ENCODE measurements at places on chromosomes 1 and 21. TPM values are rescaled to one million over a fixed set of nuclear protein-coding genes. Genes with fewer than 3 reads are reported as not detected.

GRCh38 chr21:16279731-16280581, 550.2 kb downstream of the USP25 start:
- no peak overlapping the region for H3K4me3 ChIP-seq
- H3K27me3 ChIP-seq: no peaks in the 10 kb centered on the region
- peak overlapping the region; percentile 6 for H3K27ac ChIP-seq
- no peaks in the 10 kb centered on the region for H3K36me3 ChIP-seq

DNA sequence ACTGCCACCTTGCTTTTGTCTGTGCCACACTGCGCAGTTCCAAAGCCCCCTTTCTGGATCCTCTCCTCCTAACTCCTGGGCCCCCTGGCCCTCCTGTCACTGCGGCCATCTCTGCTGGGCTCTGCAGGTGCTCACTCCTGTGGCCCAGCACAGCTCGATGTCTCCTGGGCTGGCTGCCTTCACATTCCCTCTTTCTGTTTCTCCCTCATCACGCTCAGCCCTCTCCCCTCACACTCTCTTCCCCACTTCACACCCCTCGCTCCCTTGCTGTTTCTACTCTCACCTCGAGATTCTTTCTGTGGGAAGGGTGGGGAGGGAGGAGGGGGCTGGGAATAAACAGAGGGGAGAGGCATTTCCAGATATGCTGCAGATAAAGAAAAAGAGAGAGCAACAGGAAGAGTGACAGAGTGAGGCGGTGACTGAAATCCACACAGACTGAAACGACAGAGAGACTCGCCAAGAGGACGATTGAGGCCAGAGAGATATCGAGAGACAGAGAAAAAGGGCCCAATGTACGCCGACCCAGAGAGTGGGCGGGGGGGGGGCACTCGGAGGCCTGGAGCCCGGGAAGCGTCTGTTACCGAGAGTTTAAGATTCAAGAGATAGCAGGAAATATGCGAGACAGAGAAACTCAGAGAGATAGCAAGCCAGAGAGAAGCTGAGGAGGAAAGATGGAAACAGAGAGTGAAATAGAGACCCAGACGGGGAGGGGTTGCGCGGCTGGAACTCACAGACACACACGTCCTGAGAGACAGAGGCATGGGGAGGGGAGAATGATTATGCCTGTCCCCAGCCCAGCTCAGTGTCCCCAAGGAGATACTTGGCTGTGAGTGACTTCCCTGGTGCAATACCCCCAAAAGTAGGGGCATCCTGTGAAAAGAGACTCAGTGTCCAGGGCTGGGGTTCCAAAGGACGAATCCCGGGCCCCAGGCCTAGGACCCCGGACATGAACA, 666 bp downstream of the CSF3R start:
- H3K36me3 ChIP-seq: no peaks in the 10 kb centered on the region
- peak overlapping the region; percentile 92 for H3K27ac ChIP-seq
- no peaks in the 10 kb centered on the region for H3K27me3 ChIP-seq
- H3K4me1 ChIP-seq: peaks cover 22% of the 10 kb centered on the region

DNA sequence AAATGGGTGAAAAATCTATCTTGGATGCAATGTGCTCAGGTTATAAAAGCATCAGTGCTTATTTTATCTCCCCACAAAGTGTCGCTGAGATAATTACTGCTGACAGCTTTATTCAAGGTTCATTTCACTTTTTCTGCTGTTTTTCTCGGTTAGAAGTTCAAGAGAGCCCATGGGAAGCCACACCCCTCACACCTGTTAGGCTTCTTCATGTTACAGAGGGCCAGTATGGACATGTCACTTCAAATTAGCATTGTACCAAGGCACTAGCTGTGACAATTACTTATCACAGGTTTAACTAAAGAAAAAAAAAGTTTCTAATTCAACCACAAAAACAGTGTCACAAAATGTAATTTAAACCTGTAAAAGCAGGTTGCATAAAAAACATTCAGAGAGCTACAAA, 187.3 kb upstream of the DMRTA2 start:
- no peaks in the 10 kb centered on the region for H3K4me1 ChIP-seq
- H3K36me3 ChIP-seq: no peaks in the 10 kb centered on the region
- no peaks in the 10 kb centered on the region for H3K27me3 ChIP-seq
- H3K4me3 ChIP-seq: no peak overlapping the region
- no peak for DNase-seq

DNA sequence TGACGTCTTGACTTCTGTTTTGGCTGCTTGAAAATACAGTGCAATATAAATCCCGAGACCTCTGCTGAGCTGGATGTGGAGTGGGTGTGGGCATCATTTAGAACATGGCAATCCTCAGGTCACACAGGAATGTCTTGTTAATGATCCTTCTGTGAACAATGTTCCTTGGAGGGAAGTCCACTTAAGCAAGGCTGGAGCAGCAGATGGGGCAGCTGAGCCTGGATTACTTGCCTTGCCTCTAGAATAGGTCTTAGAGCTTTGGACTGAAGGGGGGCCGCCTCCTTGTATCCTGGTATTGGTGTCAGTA, 926 bp upstream of the SCMH1 start:
- H3K4me3 ChIP-seq: no peak overlapping the region
- H3K36me3 ChIP-seq: no peaks in the 10 kb centered on the region
- no peak overlapping the region for H3K27ac ChIP-seq

- no peak for DNase-seq
- no peaks in the 10 kb centered on the region for H3K36me3 ChIP-seq
- H3K27ac ChIP-seq: no peak overlapping the region
- no peak overlapping the region for H3K4me3 ChIP-seq
- no peaks in the 10 kb centered on the region for H3K27me3 ChIP-seq
These were observed 31.7 kb downstream of the AK5 start for GRCh38 chr1:77313491-77313890.

- no peaks in the 10 kb centered on the region for H3K27me3 ChIP-seq
- no peaks in the 10 kb centered on the region for H3K36me3 ChIP-seq
- H3K4me1 ChIP-seq: peaks cover 44% of the 10 kb centered on the region
- H3K4me3 ChIP-seq: no peak overlapping the region
- DNase-seq: no peak
- H3K27ac ChIP-seq: no peak overlapping the region
These were observed 6.9 kb downstream of the CTTNBP2NL start for GRCh38 chr1:112402682-112403643.

DNA sequence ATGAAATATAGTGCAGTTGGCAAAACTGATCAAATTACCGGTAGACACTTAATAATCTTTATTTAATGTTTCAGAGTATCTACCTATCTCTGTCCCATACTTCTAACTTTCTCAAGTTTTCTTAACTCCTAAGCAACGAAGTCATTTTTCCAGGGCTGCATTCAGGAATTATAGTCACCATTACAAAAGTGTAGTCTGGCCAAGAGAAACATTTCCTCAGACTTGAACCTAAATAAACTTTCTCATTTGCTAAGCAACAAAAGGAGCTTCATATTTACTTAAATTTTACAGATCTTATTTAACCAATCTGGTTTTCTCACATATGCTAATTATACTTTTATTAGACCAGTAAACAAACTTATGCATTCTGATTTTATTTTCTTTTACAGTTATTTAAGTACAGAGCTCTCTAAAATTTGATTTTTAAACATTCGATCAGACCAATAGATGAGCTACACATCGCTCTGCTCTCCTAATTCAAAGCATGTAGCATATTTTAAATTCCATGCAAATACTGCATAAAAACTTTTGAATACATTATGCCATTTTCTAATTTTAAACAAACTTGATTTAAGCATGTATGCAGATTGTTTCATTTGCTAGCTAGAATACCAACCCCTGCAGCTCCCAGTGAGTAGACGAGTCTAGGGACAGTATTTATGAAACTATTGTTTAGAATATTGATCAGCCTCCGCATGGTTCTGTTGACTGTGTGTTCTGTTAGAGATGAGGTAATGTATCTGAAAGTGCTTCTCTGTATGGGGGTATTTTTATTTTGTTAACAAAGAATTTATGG, 201.4 kb downstream of the CHRM3 start:
- no peaks in the 10 kb centered on the region for H3K4me1 ChIP-seq
- DNase-seq: no peak
- no peaks in the 10 kb centered on the region for H3K27me3 ChIP-seq
- no peak overlapping the region for H3K27ac ChIP-seq
- H3K4me3 ChIP-seq: no peak overlapping the region

- no peak overlapping the region for H3K27ac ChIP-seq
- no peaks in the 10 kb centered on the region for H3K27me3 ChIP-seq
- DNase-seq: no peak
- H3K4me3 ChIP-seq: no peak overlapping the region
These were observed 15.3 kb upstream of the FHAD1 start for GRCh38 chr1:15231714-15232201.

- no peaks in the 10 kb centered on the region for H3K4me1 ChIP-seq
- no peaks in the 10 kb centered on the region for H3K27me3 ChIP-seq
- peak; percentile 73 for DNase-seq
- no peak overlapping the region for H3K27ac ChIP-seq
These were observed 15.1 kb upstream of the DMBX1 start for GRCh38 chr1:46474570-46474969.

GRCh38 chr1:209652873-209653401, 712 bp upstream of the LAMB3 start:
- H3K4me3 ChIP-seq: peak overlapping the region; percentile 39
- no peaks in the 10 kb centered on the region for H3K27me3 ChIP-seq
- H3K27ac ChIP-seq: peak overlapping the region; percentile 80
- peaks cover 63% of the 10 kb centered on the region for H3K4me1 ChIP-seq
- H3K36me3 ChIP-seq: no peaks in the 10 kb centered on the region

DNA sequence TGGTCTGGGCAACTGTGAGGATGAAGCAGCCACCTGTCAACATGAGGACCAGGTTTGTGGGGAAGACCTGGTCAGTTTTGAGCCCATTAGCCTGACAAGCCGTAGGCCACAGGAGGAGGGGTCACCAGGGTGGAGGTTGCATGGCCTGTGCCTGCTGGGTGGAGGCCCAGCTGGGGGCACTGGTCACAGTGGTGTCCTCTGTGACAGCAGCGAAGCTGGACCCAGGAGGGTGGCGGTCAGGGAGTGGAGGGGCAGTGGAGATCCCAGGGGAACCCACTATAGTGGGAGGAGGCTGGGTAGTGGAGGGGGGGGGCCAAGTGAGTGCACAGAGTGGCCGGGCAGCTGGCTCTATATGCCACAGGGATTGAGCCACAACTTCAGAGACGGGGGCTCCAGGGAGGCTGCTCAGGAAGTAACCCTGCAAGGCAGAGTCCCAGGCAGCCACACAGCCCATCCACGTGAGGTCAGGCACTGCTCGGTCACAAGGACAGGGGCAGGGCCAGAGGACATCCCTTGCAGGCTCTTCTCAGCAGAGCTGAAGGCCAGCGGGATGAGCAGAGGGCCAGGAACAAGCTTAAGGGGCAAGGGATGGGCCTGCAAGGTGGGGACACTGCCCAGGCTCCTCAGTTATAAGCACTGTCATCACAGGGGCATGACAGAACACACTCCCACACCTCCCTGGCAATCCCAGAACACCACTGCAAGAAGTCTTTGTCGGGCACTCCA, 2.3 kb upstream of the C1orf35 start:
- H3K27ac ChIP-seq: no peak overlapping the region
- no peaks in the 10 kb centered on the region for H3K27me3 ChIP-seq
- peaks cover 28% of the 10 kb centered on the region for H3K36me3 ChIP-seq
- DNase-seq: no peak

- DNase-seq: peak; percentile 58
- peaks cover 55% of the 10 kb centered on the region for H3K4me1 ChIP-seq
- H3K36me3 ChIP-seq: no peaks in the 10 kb centered on the region
- H3K4me3 ChIP-seq: no peak overlapping the region
- H3K27me3 ChIP-seq: no peaks in the 10 kb centered on the region
These were observed 11.0 kb downstream of the SH3BGRL3 start for GRCh38 chr1:26290882-26291261.

DNA sequence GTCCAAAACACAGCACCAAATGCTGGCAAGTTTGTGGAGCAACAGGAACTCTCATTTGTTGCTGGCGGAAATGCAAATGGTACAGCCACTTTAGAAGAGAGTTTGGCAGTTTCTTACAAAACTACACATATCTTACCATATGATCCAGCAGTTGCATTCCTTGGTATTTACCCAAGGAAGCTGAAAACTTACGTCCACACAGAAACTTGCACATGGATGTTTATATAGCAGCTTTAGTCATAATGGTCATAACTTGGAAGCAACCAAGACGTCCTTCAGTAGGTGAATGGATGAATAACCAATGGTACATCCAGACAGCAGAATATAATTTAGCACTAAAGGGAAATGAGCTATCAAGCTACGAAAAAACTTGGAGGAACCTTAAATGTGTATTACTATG, 66.4 kb downstream of the MARK1 start:
- no peaks in the 10 kb centered on the region for H3K4me1 ChIP-seq
- H3K27me3 ChIP-seq: no peaks in the 10 kb centered on the region
- H3K27ac ChIP-seq: no peak overlapping the region
- DNase-seq: no peak
- H3K4me3 ChIP-seq: no peak overlapping the region
- H3K36me3 ChIP-seq: no peaks in the 10 kb centered on the region

- no peak overlapping the region for H3K27ac ChIP-seq
- no peaks in the 10 kb centered on the region for H3K36me3 ChIP-seq
- no peaks in the 10 kb centered on the region for H3K4me1 ChIP-seq
- no peaks in the 10 kb centered on the region for H3K27me3 ChIP-seq
These were observed 17.1 kb downstream of the ZP4 start for GRCh38 chr1:237873487-237874211.

DNA sequence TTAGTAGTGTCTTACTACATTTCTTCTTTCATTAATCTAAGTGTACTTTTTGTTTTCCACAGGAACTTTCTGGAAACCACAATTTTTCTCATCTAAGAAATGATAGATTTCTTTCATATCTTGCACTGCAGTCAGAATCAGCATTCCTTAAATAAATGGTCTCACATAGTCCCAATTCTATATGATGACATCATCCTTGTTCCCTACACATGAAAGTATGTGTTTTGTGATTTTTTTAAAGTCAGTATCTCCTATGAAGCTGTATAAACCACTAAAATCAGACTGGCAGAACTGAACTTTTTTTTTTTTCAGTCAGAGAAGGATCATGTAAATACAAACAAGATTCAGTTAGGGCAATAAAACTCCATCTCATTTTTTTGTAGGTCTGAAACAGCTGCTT, 742.6 kb upstream of the CXADR start:
- H3K4me1 ChIP-seq: no peaks in the 10 kb centered on the region
- DNase-seq: no peak
- H3K27ac ChIP-seq: no peak overlapping the region
- H3K36me3 ChIP-seq: no peaks in the 10 kb centered on the region

Gene FAM72A
- 0.91 TPM for total RNA-seq

Gene LRRC53
- not detected for total RNA-seq

Gene TAS1R2
- total RNA-seq: not detected

Gene CD1B
- total RNA-seq: not detected

Gene GJB3
- total RNA-seq: 0.29 TPM

Gene FPGT
- 29.3 TPM for total RNA-seq

Gene SPATA1
- 1.7 TPM for total RNA-seq

Gene PODN
- total RNA-seq: 50.9 TPM

Gene AKT3
- 26.7 TPM for total RNA-seq

Gene KRTAP11-1
- not detected for total RNA-seq

Gene CA14
- total RNA-seq: 1.0 TPM

Gene GNAI3
- 9.0 TPM for total RNA-seq

Gene SPRR4
- not detected for total RNA-seq
